ENCODE measurements at places on chromosomes 6 and 20. TPM values are rescaled to one million over a fixed set of nuclear protein-coding genes. Genes with fewer than 3 reads are reported as not detected.

DNA sequence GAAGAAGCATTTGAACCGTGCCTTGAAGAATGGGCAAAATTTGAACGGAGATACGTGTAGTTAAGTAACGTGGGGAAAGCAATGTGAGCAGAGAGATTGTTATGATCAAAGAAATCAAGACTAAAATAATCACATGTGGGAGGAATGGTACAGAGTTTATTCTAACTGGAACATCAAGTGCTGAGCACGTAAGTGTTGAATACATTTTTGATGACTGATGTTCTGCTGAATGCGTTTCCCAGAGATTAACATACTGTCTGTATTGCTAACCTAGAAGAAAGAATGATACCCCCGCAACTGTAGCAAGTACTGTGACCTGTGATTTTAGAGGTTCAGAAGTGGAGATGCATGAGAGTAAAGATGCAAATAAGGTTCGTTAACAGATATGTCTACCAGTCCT lies 146.9 kb upstream of the EPHA7 start:
- no peak for DNase-seq

GRCh38 chr6:140623498-140623897 lies 1249.0 kb upstream of the CITED2 start:
- DNase-seq, result no peak

- DNase-seq, result no peak
Observed at GRCh38 chr6:2026133-2026532, 219.3 kb downstream of the GMDS start.

- no peak for DNase-seq
Observed at GRCh38 chr6:85361643-85362014, 88.3 kb upstream of the NT5E start.

Gene SMAP1
- 15.9 TPM for total RNA-seq

All from umbilical cord (tissue), 2 donors.